Activated T-helper 1 cell treated with anti-CD3 and anti-CD28 coated beads, Interleukin-2, amount 50 U/mL, for 16 hours (primary cell): ENCODE measurements at places on chromosomes 2 and 18.

GRCh38 chr2:202267495-202267894 is 1.9 kb downstream of the NOP58 start:
- no peak for DNase-seq

DNA sequence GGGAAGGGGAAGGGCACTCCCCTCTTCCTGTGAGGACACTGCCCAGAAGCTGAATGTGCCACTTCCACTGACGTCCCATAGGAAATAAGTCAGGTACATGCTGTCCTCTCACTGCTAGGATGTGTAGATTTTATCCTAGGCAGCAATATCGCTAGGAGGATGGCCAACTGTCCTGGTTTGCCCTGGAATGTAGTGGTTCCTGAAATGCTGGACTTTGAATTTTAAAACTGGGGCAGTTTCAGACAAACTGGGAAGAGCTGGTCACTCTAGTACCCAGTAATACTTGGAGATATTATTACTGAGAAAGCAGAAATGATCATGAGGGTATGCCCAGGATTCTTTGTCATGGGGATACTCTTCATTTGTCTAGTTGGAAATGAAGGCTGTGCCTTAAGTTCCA is 5.4 kb upstream of the KCNS3 start:
- no peak for DNase-seq

- DNase-seq, result peak; percentile 55
Measured at GRCh38 chr2:85390941-85391669, 19.1 kb downstream of the CAPG start.

DNA sequence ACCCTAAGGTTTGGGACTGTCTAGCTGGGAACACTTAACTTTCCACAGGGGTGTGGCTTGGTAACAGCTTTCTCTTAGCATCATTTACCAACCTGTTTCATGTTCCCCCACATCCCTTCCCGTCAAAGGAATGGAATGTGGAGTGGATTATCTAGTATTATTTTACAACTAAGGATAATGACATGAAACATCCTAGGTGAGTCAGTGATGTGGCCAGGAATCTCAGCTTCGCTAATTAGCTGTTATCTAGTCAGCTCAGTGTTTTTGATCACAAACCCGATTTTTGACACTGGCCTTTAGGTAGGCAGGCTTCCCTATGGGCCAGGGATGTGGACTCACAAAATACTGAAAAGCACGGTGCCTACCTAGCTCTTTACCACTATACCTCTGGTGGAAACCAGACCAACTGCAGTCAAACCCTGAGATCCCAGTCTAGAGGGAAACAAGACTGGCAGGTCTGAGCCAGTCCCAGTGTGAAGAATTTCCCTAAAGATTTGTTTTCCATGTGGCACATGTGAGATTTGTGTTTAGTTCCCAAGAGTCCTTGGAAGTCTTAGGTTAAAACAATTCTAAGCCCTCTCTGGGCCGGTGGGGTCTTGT is 2.8 kb upstream of the NRP2 start:
- DNase-seq, result no peak

DNA sequence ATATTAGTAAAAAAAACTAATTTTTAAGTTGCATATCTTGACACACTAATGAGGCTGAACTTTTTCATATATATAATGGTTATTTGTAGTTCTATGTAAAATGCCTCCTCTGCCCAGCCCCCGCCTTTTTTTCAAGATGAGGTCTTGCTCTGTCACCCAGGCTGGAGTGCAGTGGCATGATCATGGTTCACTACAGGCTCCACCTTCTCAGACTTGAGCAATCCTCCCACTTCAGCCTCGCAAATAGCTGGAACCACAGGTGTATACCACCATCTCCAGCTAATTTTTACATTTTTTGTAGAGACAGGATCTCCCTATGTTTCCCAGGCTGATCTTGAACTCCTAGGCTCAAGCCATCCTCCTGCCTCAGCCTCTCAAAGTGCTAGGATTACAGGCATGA is 24.3 kb downstream of the ATF2 start:
- no peak for DNase-seq
